Fibroblast of the aortic adventitia (primary cell): ENCODE measurements at places on chromosomes 2 and 18.
A peak's percentile ranks its signal among the peaks of the same experiment; 100 is the strongest.

DNA sequence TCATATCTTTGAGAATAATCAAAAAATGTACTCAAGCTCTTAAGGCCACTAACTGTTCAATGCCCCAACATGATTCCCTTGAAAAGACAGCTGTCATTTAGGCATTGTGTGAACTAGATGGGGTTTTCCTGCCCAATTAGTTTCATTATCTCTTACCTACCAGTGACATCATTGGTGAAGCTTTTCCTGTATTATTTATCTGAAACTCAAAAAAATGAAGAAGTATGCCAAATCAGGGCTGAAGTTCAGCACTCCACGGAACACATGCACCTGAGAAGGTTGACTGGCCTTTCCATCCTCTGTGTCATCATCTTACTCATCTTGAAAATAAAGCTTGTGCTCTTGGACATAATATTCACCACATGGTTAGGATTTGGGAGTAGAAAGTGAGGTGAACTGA lies 126.4 kb downstream of the TXNL1 start:
- no peak for DNase-seq

DNA sequence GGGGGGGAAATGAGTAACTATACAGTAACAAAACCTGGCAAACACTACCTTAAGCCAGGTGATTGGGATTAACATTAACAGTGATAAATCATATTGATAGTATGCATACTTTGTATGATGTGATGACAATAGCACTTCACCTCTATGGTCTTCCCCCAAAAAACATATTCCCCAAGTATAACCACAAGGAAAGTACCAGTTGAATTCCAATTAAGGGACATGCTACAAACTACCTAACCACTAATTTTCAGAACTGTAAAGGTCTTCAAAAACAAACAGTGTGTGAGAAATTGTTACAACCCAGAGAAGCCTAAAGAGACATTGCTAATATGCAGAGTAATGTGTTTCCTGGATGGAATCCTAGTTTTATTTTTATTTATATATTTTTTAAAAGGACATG lies 152.4 kb downstream of the ZRANB3 start:
- DNase-seq, result no peak

GRCh38 chr18:60554967-60555366 lies 182.4 kb upstream of the MC4R start:
- no peak for DNase-seq

- peak; percentile 16 for DNase-seq
These were observed 131.6 kb upstream of the SCN7A start for GRCh38 chr2:166625670-166626069.

- no peak for DNase-seq
These were observed 80.7 kb downstream of the ACSL3 start for GRCh38 chr2:222941510-222942032.

DNA sequence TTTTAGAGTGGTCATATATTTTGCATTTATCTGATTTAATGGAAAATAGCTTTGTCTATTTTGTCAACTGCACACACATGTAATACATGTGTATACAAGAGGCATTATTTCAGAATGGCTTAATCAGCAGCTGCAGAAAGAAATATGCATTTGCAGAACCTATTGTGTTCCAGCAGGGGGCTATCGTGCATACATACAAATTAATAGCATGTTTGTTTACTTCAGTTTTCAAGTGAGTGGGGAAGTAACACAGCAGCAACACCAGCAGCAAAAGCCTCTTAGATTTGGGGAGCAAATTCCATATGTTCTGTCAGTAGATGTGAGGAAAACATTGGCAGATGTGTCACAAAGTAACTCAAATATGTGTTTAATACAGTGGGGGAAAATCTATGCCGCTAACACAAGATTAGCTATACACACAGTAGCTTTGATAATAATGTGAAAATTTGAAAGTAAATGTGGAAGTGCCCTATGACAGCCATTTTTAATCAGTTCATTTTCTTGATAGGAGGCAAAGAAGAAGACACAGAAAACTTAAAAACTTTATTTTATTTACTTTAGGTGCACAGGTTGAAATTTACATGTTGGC lies 218.1 kb downstream of the WDR7 start:
- peak; percentile 60 for DNase-seq
